H54 (cell line): ENCODE measurements at places on chromosomes 4 and X.

DNA sequence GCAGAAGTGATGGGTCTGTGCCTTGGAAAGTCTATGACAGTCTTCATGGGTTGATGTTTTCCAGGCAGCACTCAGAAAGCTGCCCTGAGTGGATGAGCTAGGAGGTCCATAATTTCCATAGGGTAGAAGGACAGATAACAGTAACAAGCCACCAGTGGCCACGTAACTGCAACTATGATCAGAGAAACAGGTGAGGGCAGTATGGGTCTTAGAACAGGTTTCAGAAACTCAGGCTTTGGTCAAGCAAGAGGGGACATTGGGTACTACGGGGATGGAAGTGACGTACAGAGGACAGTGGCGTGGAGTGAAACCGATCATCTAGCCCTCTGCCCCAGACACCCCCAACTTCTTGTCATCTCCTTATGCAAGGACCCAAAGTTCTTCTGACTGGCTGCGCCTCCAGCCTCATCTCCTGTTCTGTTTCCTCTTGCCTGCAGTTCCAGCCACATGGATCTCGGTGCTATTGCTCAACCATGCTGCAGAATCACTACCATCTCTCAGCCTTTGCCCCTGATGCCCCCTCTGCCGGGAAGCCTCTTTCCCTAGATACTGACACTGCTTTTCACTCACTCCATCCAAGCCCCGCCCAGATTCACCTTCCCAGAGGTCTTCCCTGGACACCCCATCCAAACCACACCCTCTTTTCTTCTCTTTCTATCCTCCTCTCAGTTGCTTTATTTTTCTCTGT lies 123.4 kb downstream of the MFAP3L start:
- no peak for DNase-seq

DNA sequence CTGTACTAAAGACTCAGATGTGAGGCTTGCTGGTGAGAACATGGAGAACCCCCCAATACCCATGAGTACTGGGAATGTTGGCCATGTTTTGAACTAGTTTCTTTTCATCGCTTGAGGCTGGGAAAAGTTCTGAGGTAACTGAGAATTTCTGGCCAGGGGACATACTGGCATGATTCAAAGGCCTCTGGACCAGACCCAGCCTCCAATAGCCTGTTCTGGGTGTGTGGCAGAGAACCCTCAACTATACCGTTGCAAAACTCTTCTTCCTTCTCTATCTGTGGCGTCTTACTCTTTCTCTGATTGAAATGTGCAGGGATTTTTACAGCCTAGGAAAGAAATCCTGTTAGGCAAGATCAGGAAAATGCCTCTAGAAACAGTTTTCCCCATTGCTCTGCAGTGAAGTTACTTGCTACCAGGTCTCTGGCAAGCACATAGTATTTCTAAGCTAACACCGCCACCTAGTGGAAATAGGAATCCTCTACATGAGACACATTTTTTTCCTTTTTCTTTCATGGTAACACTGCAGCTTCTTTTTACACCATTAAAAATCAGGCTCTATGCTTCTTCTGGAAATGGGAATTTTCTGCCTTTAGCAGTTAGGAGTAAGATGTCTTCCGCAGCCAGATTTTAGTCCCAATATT lies 170.7 kb upstream of the ZCCHC13 start:
- peak; percentile 16 for DNase-seq

- no peak for DNase-seq
These were observed 3.2 kb downstream of the PITX2 start for GRCh38 chr4:110619463-110620247.

GRCh38 chr4:1242506-1243450 lies 6.2 kb downstream of the CTBP1 start:
- DNase-seq, result no peak

- DNase-seq, result no peak
These were observed 937.8 kb downstream of the PCDH7 start for GRCh38 chr4:31657859-31658570.

DNA sequence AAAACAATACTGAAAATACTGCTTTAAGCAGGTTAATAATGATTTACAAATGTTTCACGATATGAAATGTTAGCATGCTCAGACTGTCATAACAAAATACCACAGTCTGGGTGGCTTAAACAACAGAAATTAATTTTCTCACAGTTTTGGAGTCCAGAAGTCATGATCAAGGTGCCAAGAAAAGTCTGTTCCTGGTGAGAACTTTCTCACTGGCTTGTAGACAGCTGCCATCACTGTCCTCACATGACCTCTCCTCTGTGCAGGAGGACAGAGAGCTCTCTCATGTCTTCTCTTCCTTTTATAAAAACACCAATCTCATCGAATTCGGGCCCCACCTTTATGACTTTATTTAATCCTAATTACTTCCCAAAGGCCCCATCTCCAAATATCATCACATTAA lies 426.7 kb downstream of the KLHL13 start:
- no peak for DNase-seq

DNA sequence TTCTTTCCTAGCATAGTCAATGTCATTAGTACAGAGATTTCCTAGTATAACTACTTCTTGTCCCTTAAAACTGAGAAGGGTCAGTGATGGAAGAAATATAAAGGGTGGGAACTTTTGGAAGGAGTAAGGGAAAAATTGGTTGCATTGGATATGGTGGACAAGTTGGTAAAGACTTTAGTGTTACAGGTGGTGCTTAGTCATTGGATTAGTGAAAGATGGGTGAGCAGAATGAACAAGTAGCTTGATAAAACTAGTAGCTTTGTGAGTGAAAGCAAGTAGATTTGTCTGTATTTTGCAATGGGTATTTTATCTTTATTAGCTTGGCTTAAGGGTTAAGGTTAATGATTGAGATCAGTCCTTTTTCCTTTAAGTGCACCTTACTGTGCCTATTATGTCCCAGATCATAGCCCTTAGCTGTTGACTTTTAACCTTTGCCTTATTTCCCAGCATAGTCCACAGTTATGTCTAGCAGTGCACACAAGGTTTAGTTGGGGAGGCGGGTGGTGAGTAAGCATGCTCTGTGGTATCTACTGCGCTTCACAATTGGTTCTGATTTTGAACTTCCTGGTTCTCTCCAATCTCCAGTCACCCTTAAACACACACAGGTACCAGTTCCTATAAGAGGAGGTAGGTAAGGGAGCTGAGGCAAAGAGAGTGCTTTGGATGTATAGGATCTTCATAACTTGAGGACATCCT lies 9.5 kb downstream of the WDR44 start:
- DNase-seq, result no peak

DNA sequence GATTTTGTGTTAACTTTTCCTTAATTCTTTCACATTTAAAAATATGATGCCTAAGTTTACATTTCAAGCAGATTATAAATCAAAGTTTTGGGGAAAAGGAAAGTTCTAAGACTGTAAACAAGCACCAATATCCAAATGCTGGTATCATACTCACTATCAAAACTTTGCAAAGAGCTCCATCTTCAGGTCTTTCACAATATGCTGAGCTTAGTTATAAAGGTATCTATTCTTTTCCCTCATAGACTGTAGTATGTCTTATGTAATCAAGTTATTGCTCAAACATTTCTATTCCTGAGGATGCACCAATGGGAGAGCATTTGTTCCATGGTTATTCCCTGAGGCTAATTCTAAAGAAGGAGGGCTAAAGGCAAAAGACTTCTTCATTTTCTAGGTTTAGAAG lies 207.9 kb upstream of the FAM241A start:
- DNase-seq, result no peak

DNA sequence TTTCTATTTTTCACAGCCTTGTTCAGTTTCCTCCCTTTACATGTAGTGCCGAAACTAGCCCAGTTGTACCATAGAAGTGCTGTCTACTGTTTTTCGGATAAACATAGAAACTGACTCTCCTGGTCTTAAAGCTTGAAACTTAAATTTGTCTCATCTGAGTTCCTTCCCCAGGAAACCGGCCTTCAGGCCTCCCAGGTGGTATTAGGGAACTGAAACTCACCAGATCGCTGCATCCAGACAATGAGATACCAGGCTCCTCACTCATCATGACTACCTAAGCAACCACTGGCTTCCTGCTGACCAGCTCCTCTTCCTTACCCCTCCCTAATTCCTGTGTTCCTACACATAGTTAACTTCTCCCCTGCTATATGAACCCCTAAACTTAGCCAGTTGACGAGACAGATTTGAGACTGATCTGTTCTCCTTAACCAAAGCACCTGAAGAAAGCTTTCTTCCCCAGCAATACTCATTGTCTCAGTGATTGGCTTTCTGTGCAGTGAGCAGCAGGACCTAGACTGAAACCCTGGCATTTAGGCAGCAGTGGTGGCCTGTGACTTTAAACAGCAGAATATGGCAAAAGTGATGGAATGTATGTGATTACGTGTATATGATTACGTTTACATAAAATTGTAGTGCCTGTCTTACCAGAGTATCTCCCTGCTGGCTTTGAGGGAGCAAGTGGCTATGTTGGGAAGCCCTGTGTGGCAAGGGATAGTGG lies 959.1 kb upstream of the LCORL start:
- no peak for DNase-seq

- DNase-seq, result no peak
These were observed 98.4 kb downstream of the PHKA2 start for GRCh38 chrX:18885328-18886004.

DNA sequence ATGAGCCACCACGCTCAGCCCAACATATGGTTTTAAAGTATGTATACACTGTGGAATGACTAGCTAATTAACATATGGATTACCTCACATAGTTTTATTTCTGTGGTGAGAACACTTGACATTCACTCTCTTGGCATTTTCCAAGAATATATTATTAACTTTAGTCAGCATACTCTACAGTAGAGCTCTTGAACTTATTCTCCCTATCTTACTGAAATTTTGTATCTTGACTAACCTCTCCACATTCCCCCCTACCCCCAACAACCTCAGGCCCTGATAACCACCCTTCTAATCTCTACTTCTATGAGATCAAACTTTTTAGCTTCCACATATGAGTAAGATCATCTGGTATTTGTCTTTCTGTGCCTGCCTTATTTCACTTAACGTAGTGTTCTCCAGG lies 38.6 kb upstream of the AGA start:
- no peak for DNase-seq

GRCh38 chr4:144338148-144338547 lies 197.6 kb upstream of the GYPA start:
- no peak for DNase-seq

DNA sequence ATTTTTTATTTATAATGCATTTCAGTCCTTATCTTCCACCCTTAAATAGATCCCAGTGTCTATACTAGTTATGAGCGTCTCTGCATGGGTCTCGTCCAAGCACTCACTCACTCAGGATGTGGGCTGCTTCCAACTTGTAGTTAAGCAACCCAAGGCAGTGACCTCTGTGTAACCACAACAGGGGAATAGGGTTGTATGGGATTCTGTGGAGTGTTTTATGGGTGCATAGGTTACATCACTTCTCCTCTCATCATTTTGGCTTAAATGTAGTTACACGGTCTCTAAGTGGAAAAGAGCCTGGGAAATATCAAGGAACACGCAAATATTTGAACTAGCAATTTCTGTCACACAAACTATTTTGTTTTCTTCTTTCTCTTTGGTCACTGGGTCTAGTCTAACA lies 931.0 kb downstream of the STIM2 start:
- DNase-seq, result no peak

DNA sequence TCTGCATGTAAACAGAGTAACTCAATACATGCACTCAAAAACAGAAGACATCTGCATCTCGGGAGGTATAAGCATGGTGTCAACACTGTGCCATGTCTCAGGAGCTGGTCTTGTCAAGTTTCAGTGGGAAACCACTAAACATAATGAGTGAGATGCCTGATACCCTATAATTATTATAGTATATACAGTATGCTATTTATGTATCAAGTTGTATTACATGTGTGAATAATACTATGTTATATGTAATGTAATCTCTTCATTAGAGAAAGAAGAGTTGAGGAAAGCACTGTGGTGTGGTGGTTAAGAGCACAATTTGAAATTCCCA lies 2.5 kb downstream of the PPBP start:
- DNase-seq, result no peak

DNA sequence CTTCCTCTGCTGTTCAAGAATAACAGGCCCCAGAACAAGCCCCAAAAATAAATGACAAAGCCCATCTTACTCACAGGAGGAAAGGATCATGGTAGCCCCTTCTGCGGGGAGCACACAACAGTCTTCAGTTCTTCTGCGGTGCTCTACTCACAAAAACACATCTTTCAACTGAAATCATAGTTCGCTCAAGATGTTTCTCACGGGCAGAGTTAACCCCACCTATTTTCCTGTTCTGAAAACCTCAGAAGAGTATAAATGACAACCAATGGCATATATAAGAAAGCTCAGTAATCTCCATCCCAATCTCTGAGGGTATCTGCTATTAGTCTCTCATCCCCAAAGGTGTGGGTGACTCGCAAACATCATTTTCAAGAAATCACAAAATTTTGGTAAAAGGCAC lies at the start of gene TXK:
TXK (minus strand) TSS at position 170 of the 400 bp plus-strand sequence; CDS start at position 90, 80 bp downstream.
- no peak for DNase-seq

GRCh38 chrX:13778916-13779315 lies 38.0 kb downstream of the GPM6B start:
- peak; percentile 2 for DNase-seq

DNA sequence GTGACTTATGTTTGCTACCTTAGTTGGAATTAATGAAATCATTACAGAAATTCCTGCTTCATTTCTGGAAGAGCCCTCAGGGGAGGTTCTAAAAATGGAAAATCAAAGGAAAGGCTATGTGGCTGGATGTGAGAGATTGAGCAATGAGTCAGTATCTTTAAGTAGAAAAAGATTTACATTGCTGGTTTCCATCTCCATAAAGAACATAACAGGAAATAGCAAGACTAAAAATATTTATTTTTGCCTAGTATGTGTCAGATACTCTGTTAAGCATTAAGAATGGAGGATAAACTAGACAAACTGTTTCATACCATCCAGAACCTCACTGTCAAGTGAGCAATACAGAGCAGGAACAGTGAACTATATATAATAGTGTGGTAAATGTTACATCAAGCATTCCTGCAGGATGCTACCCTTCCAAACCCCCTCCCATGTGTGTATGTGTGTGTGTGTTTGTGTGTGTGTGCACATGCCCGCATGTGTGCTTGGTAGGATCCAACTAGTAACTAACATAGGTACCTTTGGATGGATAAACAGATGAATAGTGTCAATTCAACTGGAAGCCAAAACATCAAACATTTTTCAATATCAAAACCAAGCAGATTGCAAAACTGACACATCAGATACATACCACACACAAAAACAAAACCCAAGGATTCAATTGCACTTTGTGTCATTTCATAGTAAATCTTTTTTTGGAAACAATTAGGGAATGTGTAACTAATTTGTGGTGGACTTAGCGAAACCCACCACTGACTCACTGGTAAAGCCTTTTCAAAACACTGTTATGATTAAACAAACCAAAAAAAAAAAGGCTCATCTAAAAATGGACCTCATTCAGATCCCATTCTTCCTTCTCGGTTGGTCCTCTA lies 223.4 kb downstream of the SHROOM3 start:
- DNase-seq, result no peak

DNA sequence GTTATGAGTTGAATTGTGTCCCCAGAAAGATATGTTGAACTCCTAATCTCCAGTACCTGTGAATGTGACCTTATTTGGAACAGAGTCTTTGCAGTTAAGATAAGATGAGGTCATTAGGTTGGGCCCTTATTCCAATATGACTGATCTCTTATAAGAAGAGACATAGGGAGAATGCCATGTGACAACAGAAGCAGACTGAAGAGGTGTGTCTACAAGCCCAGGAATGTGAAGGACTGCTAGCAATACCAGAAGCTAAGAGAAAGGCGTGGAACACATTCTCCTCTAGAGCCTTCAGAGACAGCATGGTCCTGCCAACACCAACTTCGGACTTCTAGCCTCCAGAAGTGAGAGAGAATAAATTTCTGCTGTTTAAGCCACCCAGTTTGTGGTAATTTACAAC lies 22.5 kb upstream of the USP27X start:
- DNase-seq, result no peak

GRCh38 chrX:55582447-55582846 lies 40.8 kb upstream of the FOXR2 start:
- DNase-seq, result no peak
